Gastrocnemius medialis (tissue), 4 donors: ENCODE measurements at places on chromosomes 2 and 18. TPM values are rescaled to one million over a fixed set of nuclear protein-coding genes. Genes with fewer than 3 reads are reported as not detected.

DNA sequence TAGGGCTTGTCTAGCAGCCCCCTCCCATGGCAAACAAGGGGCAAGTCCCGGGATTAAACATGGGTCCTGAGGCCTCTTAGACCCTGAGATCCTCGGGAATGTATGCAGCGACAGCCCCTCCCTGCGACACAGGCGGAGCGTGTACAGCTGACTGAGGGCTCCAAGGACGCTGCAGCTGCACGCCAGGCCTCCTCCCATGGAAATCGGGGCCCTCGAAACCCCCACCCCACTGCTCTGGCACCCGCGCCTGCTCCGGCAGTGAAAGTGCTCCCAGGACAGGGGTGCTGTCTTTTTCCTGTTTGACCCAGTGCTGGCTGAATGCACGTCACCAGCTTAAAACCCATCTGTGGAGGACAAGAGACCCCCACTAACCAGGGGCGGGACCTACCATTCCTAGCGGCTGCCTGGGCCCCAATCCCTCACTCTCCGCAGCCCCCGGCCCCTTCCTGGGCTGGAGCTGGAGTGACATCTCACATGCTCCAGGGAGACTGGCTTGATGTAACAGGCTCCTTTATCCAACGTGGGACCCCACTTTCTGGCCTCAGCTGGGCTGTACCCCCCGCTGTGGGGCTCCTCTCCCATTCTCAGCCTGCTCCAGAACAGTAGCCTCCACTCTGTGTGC, 247.7 kb downstream of the TWIST2 start:
- no peak for DNase-seq

GRCh38 chr2:154813636-154814035, 115.1 kb downstream of the KCNJ3 start:
- DNase-seq, result no peak

- DNase-seq, result no peak
These were observed 17.5 kb downstream of the ACAA2 start for GRCh38 chr18:49795612-49796552.

DNA sequence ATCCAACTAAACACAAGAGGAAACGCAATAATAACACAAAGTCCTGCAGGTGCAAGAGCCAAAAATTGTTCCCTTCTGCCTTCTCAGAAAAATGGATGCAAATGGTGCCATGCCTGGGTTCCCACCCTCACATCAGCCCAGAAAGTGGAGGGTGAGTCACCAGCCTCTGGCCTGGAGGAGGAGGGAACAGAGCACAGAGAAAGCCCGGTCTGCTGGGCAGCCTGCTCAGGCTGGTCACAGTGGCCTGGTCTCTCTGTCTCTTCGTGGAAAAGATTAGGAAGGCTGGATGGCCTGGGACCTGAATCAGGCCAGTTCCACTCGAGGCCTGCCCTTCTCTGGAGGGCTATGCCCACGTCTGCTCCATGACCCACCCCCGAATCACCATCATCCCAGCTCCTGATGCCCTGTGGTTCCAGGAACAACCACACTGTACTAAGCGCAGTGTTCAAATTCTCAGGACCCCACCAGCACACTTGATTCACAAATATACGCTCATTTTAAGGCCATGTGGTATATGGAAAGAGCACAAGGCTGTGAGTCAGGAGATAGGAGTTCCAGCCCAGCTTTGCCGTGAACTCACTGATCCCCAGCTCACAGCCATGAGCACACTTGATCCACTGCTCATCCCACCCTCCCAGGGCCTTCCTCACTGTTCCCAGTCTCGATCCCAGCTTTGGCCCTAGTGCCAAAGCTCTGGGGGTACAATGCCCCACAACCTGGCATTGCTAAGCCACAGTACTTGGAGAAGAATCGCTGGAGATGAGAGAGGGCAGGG, 82.1 kb downstream of the ZBTB7C start:
- no peak for DNase-seq

- DNase-seq, result no peak
These were observed 121.9 kb upstream of the HAAO start for GRCh38 chr2:42914314-42914713.

DNA sequence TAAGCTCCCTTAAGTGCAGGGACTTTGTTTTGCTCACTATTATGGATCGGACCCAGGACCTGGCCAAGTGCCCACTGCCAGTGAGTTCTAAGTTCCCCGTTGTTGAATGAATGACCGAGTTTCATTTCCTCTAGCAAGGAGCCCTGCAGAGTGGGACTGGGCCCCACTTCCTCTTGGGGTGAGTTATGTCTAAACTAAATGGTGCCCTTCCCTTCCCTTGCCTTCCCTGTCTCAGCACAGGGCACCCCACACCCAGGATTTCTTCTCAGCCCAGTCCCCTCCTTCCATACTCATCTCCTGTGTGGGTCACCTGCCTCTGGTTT, 195.3 kb upstream of the HS6ST1 start:
- DNase-seq, result no peak

DNA sequence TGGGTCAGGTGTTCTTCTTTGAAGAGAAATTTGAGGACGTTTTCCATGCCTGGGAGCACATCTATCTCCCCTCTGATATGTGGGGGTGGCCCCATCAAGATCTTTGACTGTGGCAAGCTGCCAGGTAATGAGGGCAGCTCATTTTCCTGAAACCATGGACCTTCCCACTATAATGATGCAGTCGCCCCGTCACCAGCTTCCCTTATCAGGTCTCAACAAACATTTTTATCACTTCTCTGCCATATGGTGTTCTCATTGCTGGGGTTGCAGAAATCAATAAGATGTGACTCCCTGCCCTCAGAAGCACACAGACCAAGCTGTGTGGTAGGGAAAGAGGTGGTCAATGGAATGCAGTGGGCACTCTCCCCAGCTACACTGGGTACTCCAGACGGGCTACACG, 48.4 kb upstream of the B3GNT7 start:
- no peak for DNase-seq

DNA sequence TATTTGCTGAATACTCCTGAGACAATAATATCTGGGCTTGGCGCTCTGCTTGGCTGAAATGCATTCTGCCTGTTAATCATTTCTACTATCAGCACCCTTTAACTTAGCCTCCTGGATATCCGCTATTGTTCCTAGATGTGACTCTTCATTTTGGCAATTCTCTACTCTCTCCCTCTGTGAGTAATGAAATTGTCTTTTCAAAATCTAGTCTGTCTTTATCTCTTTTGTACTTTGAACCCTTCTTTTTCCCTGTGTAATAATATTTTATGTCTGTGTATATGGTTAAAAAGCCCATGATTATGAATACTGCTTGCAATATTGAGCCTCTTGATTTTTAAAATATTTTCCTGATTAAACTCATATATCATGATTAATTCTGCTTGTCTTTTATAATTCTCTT, 6.2 kb upstream of the REV1 start:
- DNase-seq, result no peak

- DNase-seq, result no peak
These were observed 3.4 kb downstream of the B4GALT6 start for GRCh38 chr18:31680831-31681568.

- DNase-seq, result no peak
These were observed 11.6 kb downstream of the TTR start for GRCh38 chr18:31603315-31603714.

DNA sequence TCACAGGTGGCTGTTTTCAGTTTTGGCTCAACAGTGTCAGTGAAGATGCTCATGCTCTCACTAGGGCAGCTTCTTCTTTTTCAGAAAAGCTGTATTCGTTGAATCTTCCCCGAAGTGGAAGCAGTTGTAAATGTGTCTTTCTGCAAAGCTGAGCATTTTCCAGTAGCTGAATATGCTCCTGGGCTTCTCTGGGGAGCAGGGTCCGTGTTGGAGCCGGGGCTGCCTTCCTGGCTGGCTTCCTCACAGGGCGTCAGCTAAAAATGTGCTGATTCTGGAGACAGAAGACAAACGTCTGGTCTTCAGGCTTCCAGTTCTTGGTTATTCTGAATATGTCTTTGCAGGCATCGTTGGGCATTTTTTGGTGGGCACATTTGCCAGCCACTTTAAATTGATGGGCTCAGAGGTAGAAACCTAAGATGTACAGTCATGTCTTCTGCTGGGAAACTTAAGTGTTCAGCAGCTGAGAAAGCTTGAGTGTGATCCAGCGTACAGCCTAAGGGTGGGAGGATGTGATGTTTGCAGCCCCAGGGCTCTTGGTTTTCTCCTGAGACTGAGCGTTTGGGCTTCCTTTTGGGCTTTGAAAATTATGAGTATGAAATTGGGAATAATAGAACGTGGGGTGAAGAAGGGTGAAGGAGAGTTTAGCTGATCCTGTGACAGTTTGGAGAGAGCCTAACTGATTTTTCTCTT, 19.0 kb downstream of the SETBP1 start:
- no peak for DNase-seq

DNA sequence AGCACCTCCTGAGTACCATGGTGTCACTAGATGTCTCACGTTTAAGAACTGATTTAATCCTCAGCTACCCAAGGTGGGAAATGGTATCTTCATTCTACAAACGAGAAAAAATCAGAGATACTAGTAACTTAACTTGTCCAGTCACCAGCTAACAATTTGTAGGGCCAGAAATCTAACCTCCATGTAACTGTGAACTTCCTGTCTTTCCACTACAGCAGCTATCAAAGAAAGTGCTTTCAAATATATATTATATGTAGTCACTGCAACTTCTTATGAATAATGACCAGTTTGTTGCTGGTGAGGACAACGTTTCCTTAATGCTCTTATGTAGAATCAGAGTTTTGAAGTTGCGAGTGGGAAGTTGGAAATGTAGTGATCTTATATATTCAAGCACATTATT, 1.9 kb downstream of the REV1 start:
- DNase-seq, result no peak

DNA sequence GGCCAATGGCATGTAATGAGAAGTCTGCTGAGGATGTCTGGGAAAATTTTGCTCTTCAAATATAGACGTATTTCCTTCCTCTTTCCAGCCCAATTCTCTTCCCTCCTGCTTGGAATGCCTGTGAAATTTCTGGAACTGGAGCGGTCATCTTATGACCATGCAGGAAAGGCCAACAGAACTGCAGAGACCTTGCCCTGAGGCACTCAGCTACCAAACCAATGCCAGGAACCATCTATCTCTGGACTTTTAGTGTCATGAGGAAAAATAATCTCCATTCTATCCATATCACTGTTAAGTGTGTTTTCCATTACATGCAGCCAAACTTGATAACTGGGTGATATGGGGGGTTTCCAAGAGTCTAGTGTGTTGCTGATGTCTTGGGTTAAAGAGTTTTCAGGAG, 363.7 kb downstream of the SLC4A3 start:
- DNase-seq, result no peak

- no peak for DNase-seq
These were observed 336.9 kb upstream of the RAB6C start for GRCh38 chr2:129642526-129643043.

GRCh38 chr2:134348239-134348638, 94.4 kb downstream of the MGAT5 start:
- DNase-seq, result no peak

DNA sequence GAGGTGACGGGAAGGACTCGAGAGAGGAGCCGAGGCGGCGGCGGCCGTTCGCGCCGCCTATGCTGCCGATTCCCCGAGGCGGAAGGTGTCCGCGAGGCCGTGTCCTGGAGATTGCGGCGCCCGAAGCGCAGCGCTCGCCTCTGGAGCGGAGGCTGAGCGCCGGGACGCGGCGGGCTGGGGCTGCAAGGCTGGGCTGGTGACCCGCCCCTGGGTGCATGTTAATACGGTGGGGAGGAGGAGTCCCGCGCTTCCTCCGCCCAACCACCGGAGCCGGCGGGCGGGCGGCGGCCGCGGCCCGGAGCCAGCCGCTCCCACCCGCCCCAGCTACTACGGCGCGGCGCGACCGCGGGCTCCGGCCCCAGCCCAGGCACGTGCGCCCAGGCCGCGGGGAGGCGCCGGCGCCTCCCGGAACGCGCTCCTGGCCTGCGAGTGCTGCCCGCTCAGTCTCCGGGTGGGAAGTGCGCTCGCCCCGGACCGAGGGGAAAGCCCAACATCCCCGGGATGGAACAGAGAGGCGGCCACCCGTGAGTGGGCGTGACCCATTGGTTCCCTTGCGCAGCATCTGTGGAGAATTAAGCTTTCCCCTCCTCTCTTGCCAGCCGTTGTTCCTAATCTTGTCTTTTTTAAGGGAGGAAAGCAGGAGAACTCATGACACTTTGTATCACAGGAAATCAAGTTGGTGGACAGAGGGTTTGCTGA, at the start of gene DLGAP1:
DLGAP1 (minus strand) TSS at position 195 of the 699 bp plus-strand sequence.
- DNase-seq, result peak; percentile 11

GRCh38 chr2:10057231-10058107, 14.1 kb downstream of the KLF11 start:
- no peak for DNase-seq

- DNase-seq, result no peak
These were observed 503 bp downstream of the GTF3C3 start for GRCh38 chr2:196798980-196799379.

- DNase-seq, result no peak
These were observed 218.3 kb upstream of the TMEM200C start for GRCh38 chr18:6113650-6114049.

GRCh38 chr2:235501673-235502031, 7.8 kb downstream of the AGAP1 start:
- DNase-seq, result no peak

DNA sequence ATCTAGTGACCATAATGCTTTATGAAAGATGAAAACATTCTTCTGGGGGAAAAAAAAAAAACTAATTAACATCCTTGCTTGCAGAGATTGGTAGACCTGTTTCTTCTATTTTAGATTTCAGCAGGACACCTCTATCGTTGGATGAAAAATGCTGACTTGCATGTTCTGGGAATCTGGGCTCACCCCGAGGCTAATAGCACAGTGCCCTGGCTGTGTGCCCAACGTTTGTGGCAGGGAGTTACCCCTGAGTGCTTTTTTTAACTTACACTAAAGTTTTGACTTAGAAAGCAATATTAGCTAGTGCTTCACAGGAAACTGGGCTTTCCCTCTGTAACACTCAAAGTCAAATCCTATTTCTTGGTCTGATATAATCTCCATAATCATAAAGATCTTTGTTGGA, 233.2 kb downstream of the SLC8A1 start:
- peak; percentile 4 for DNase-seq

GRCh38 chr2:207662203-207662602, 37.0 kb upstream of the METTL21A start:
- DNase-seq, result no peak

DNA sequence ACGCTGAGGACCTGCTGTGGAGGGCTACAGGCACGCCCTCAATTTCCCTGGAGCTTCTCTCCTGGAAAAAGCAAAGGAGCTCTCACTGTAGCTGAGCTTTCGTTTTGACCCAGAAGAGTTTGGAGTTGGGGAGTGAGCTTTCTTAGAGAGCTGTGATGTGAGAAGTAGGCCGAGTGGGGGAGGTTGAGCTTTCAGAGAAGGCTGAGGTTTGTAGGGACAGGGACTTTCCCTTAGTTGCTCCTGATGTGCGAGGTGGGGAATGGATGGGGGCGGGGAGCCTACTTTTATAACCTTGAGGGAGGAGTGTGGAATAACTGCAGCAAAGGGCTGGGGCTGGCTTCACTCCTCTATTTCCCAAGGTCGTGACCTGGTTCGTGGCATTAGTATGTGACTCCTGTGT, 47.1 kb downstream of the ZNF532 start:
- peak; percentile 36 for DNase-seq

Gene TBC1D8
- 147 TPM for total RNA-seq

Gene ERMN
- not detected for total RNA-seq

Gene FER1L5
- total RNA-seq, result not detected

Gene CCDC68
- total RNA-seq, result 6.0 TPM

Gene CETN1
- total RNA-seq, result not detected

Gene LYPD6B
- not detected for total RNA-seq

Gene TLX2
- total RNA-seq, result not detected

Gene CCDC85A
- 8.2 TPM for total RNA-seq

Gene DYSF
- 243 TPM for total RNA-seq

Gene STAT1
- total RNA-seq, result 36.9 TPM

Gene C2orf76
- total RNA-seq, result 0.61 TPM

Gene RAB6D
- total RNA-seq, result not detected

Gene TRIM54
- total RNA-seq, result 422 TPM

Gene MXD1
- 6.5 TPM for total RNA-seq

Gene PRKAG3
- 65.4 TPM for total RNA-seq

Gene PLGLB1
- total RNA-seq, result 4.3 TPM

Gene SERPINB2
- not detected for total RNA-seq

Gene GAL3ST2
- total RNA-seq, result not detected
